ENCODE measurements at places on chromosomes 13 and 19.

- DNase-seq, result no peak
These were observed 136.4 kb downstream of the ZAR1L start for GRCh38 chr13:32178763-32179162.

GRCh38 chr13:103803349-103803748, 737.1 kb upstream of the SLC10A2 start:
- DNase-seq, result no peak

DNA sequence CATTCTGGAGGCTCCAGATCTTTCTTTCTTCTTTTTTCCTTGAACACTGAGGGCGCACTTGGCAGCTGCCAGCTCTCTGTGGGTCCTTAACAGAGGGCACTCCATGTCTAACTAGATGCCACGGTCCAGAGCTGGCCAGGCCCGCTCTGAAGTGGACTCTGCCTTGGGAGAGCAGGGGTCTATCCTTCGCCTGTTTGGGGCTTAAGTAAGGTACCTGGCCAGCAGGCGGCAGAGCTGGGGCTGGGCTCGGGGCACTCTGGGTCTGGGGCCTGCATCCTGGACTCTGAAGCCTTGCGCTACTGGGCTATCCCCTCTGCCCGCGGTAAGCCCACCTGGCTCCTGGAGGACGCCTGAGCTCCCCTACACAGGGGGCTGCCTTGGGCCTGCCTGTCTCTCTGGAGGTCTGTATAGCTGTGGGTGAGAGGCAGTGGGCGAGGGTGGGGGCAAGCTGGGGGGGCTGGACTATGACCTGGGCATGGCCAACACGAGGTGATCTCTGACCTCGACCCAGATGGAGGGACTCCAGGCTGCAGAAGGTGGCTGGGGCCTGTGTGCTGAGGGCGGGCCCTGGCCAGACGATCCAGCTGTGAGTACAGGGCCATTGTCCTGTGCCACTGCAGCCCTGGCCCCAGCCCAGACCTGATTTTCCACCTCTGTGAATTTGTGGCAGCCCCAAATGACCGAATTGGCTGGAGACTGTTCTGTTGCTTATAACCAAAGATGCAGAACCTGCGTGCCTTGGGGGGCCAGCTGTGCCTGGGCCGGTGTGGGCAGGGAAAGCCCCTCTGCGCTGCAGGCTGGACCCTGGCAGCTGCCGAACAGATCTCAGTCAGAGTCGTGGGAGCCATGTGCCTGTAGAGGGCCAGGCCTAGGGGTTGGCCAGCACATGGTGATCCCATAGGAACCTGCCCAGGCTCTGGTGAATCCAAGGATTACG, 26.5 kb downstream of the CEBPG start:
- no peak for DNase-seq

DNA sequence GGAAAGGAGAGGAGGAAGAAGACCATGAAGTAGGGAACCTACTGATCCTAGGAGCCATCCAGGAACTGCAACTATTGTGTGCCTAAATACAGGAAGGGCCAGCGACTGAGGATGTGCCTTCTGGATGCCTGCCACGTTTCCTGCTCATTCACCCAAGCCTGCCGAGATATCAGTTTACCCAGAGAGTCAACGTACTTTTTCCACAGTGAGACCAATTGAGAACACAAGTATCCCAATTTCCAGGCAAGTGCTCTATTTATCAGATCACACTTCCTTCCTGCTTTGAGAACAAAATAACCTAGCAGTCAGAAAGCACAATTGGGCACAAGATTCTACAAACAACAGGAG, 122.4 kb downstream of the AKAP11 start:
- no peak for DNase-seq

DNA sequence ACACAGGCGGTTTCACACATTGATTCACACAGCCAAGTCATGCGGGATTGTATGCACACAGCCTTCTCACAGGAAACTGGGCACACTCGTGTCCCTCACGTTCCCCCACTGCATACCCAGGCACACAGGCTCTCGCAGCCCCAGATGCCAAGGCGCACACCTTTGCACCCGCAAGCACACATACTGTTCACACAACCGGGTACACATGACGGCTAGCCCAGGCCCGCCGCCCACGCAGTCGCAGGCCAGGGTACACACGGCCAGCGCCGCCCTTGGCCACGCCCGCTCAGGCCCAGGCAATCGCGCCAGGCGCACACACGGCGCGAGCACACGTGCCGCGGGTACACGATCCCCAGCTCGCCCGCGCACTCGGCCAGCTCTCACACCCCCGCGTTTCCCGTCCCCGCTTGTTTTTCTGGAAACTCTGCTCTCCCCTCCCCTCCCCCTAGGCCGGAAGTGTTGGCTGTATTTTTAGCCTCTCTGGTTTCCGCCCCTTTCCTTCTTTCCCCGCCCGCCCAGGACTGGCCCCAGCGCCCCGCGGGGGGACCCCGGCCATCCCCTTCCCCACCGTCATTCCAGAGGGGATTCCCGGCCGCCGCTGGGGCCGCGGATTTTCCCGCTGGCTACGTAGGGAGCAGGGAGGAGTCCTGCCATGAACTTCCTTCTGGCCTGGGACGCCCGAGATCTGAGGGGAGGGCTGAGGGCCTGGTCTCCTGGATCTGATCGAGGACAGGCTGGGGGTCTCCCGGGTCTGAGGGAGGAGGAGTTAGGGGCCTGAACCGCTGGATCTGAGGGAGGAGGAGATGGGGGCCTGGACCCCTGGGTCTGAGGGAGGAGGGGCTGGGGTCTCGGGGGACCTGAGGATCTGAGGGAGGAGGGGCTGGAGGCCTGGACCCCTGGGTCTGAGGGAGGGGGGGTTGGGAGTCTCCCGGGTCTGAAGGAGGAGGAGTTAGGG, 4.0 kb upstream of the ZFP36 start:
- peak; percentile 83 for DNase-seq

GRCh38 chr19:2723747-2724146, 2.6 kb upstream of the DIRAS1 start:
- no peak for DNase-seq

- no peak for DNase-seq
These were observed 68.5 kb upstream of the GTF3A start for GRCh38 chr13:27355894-27356293.

- no peak for DNase-seq
These were observed 5.4 kb downstream of the RNU6-9 start for GRCh38 chr19:898663-899062.

GRCh38 chr13:30049692-30050091, 199.3 kb upstream of the UBL3 start:
- DNase-seq, result no peak

- DNase-seq, result no peak
These were observed 6.4 kb upstream of the CDKN2D start for GRCh38 chr19:10575011-10575716.

DNA sequence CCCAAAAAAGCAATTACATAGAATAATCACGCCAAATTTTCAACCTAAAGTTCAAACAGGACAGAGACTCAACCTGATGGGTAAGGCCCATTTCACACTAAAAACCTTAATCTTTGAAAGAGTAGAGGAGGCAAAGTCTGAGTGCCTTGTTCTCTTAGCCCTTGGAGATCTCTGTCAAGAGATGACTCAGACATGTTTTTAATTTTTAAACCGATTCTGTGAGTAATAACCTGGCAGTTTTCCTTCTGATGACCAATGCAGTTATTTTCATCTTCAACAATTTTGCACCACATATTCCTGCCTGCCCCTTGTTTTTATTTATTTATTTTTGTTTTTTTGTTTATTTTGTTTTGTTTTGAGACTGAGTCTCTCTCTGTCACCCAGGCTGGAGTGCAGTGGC, 11.5 kb upstream of the TNFSF9 start:
- DNase-seq, result peak; percentile 82

GRCh38 chr13:104163866-104164630, 1097.8 kb upstream of the SLC10A2 start:
- DNase-seq, result no peak

GRCh38 chr13:49935171-49936074, 717 bp downstream of the SPRYD7 start:
- peak; percentile 18 for DNase-seq

DNA sequence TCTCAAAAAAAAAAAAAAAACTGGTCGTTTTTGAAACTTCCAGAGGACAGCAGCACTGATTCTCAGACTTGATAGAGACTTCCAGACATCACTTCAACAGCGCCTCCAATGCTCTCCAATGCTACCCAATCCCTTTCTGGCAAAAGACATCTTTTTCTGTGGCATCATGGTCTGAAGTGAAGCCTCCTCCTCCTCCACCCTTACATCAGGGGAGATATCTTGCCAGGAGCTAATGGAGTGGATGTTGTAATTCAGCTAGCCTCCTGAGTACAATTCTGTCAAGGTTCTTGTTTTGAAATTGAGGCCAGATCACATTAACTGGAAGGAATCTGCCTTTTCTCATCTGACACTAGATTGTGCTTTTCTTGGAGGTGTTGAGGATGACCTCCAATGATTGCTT, 24.2 kb downstream of the FXYD5 start:
- no peak for DNase-seq

GRCh38 chr19:57651654-57651996, 17.1 kb upstream of the ZSCAN4 start:
- DNase-seq, result no peak

DNA sequence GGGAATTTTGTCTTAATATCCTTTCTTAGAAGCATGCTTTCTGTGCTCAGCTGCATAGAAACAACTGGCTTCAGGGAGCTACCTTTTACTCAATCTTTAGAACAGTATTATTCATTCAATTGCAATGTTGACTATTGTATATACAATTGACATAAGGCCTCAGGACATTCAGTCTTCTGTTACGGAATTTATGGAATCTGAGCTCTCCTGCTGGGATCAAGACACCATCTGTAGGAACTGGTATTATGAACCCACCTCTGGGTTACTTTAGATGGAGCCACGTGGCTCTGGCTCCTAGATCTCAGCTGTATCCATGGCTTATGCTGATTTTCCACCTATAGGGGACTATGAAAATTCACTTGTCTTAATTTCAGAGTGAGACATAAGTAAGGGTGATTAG, 716.2 kb upstream of the GPC6 start:
- no peak for DNase-seq

DNA sequence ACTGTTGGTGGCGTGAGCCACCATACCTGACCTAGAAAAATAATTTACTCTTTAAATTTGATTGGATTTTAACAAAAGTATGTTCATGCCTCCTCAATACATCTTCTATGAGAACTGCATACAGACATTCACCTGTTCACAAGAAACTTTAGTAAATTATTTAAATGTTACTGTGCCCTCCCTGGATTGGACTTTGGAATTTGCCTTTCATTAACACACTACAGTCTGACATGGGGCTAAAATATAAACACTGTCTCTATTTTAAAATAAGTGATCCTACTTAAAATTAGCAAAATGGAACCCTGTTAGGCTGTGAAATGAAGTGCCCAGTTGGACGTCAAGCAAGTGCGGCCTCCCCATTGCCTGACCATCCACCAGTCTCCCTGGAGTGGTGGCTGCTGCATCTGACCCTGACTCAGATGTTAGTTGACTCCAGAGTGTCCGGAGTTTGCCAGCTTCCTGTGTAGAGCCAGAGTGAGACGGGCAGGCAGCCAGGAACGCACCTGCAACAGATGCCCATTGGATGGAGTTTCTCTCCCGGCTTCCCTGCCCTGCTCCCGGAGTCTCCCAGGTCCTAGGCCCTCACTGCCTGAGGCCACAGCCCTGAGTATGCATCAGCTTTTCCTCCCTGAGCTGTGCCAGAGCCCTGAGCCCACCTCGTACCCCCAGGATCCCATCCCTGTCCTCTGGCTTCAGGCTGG, 45.9 kb upstream of the ATP11A start:
- no peak for DNase-seq

DNA sequence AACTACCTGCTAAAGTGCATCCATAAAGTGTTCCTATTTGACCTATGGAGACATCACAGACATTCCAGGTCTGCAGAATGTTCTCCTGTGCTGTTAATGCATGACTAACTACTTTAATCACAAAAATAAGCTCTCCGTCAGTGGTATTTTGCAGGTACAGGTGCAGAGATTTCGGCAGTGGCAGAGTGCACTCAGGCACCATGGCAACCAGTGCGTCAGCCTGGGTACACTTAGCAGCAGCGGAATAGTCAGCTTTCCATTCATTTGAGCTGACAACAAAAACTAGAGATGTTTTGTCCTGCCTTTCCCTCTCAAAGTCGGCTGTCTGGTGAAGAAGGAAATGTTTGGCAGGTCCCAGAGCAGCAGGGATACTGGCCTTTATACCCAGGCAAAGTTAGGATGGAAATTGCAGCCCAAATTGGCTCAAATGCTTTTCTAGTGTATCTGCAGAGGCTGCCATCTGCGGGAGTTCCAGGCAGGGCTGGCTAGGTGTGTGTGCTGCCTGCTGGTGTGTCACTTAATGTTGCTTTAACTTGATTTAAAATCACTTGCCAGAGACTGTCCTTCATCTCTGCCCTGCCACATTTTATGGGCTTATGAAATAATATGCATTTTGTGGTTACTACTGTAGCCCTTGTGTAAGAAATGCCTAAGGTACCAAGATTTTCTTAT, 195.8 kb downstream of the RAP2A start:
- DNase-seq, result no peak

GRCh38 chr13:40806241-40806640, 16.8 kb downstream of the SLC25A15 start:
- DNase-seq, result no peak

GRCh38 chr19:45110851-45111266, 17.9 kb downstream of the PPP1R37 start:
- DNase-seq, result no peak

DNA sequence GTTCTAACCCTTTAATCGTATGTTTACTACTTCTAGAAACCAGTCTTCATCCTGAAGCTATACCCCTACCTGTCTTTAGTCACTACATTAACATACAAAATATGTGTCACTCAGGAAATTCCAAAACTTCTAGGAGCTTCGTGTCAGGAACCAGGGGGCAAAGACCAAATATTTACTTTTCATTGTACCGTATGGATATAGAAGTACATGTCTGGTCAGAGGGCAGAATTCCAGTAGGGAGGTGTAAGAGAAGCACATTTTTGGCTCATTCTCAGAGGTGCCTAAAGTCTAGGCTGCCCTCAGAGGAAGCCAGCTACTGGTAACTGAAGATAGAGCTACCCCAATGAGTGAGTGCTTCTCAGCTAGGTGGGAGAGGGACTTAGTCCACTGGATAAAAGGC, 320.7 kb downstream of the DIAPH3 start:
- DNase-seq, result no peak

DNA sequence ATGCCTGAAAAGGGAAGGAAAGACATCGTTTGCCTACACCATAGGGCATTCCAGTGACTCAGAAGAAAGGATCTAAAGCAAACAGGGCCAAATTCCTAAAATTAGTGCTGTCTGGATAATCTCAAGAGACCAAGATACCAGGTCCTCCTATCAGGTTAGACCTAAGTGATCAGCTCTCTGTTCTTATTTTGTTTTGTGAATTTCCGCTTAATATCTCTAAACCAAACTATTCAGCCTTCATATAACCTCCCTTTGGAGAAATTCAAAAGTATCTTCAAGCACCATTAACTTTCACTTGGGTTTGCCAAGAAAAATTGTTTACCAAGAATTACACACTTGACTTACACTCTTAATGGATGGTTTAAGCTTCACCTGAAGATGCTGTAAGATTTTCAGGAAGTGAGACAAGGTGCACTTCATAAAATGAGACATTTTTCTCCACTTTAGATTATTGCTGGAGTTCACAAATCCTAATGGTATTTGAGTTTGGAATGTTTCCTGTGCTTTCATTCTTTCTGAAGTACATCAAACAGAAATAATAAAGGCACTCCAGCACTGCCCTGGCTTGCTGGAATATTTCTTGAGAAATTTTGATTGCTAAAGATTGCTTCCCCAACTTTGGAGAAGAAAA, 376.1 kb downstream of the LMO7 start:
- no peak for DNase-seq
